ENCODE measurements at places on chromosomes 4 and X. TPM values are rescaled to one million over a fixed set of nuclear protein-coding genes. Genes with fewer than 3 reads are reported as not detected.
A peak's percentile ranks its signal among the peaks of the same experiment; 100 is the strongest.

DNA sequence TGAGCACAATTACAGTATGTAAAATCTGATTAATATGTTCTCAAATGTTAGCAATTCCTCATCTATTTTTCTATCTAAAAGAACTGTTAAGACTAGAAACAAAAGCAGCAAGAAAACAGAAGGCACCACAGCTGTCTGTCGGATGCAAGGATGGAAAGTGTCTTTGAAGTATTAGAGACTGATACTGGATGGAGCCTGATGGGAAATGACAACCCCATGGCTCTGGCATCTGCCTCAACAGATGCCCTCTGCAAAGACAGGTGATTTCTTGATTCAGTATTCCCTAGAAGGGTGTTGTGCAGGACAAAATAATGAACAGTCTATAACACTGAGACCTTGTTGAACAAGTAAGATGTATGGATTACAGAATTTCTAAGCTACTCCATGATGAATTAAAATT is 19.7 kb downstream of the LRCH2 start:
- no peak for DNase-seq

- no peak for DNase-seq
These were observed 867.6 kb upstream of the PCDH7 start for GRCh38 chr4:29852537-29852936.

- peak; percentile 5 for DNase-seq
These were observed 542 bp downstream of the RNF150 start for GRCh38 chr4:141132709-141133145.

GRCh38 chr4:128573781-128574508 is 235.6 kb upstream of the JADE1 start:
- DNase-seq = no peak

GRCh38 chr4:116515959-116516358 is 569.4 kb downstream of the TRAM1L1 start:
- no peak for DNase-seq

GRCh38 chr4:87843936-87844335 is 11.2 kb downstream of the MEPE start:
- DNase-seq = no peak

DNA sequence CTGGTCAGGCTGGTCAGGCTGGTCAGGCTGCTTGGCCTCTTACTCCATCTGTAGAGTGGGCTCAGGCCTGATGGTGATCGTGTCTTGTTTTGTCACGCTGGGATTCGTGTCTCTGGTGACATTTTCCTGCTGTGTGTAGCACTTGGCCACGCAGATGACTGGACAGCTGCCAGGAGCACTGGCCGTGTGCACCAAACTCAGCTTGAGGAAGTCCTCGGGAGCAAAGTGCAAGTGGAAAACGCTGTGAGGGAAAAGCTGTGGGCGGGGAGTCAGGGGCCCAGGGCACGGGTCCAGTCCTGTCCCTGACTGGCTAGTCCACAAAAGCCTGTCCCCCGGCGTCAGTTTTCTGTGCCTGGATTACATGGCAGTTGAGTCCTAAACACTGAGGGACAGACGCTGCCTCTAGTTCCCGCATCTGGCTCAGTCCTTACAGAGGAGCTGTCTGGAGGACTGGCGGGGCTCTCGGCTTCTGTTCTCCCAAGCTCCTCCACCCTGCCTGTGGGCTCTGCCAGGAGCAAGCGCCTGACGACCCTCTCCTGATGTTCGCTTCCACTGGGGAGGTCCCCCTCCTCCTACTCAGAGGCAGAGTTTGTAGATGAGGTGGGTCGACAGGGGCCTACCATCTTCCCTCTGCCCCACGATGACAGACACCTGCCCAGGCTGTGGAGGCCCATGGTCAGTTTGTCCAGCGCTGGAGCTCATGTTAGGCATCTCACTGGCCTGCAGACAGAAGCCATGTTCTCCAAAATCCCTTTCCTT is 35.9 kb upstream of the GRPEL1 start:
- peak; percentile 88 for DNase-seq

DNA sequence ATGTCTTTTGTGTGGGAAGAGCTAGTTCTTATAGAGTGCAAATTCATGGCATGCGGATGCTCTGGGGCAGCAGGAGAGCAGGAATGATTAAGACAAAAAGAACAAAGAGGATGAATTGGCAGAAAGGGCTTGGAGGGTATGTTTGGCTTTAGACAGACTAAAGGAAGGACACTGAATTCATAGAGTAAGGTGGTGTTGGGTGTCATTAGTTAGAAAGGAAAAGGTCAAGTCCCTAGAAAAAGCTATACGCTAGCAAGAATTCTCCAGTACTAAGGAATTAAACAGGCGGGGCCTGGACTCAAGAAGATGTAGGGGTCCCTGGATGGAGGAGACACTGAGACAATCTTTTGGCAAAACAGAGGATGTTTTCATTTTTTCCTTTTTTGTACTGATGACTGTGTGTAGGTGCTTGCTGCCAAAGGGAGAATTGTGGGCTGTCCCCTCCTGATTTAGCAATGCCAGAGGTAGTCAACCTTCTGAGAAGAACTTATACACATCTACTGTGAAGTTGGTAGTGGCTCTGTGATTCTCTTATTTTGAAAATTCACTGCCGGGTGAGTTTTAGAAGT is 391.0 kb downstream of the SPRY1 start:
- no peak for DNase-seq

GRCh38 chr4:40564815-40565483 is 64.7 kb downstream of the RBM47 start:
- no peak for DNase-seq

DNA sequence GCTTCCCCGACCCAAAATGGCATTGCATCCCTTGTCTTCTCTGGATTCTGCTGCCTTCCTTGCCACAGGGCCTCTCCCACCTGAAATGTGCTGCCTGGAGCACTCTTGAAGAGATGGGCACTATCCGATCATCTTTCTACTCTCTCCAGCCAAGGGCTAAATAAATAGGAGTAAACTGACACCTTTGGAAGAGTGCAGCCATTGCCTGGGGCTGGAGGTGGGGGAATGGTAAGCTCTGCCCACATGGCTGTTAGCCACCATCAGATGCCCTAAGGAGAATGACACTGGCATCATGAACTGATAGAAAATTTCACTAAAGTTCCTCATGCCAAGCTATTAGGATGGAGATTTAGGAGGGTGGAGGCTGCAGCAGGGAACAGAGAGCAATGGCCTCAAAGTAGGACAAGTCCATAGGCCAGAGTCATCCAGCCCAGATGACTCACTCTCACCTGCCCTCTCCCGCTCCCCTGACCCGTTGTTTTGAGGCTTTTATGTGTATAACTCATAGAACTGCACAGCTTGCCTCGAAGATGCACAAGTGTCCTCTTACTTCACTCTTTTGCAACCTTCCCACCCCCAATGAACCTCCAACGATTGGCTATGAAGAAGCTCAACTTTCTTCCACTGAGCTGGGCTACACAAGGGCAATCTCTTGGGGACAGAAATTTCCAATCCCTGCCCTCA is 822 bp upstream of the PFKFB1 start:
- DNase-seq = no peak

- DNase-seq = no peak
These were observed 2.6 kb downstream of the AMER1 start for GRCh38 chrX:64202808-64203325.

DNA sequence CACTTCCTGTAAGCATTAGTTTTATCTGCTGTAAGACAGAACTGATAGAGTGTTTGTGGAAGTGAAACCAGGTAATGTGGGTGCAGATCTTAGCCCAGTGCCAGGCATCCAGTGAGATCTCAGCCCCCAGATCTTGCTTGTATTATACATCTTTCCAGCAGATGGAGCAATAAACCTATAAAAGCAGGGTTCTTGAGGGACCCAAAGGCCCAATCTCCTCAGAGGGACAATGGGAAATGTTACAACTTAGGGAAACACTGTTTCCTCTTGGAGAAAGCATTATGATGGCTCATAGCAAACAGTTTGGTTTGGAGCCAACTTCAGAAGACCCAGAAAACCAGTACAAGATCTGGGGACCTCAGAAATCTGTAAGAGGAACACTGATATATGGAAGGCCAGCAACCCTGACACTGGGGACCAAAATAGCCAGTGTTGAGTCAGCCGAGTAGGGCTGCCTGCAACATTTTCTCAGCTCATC is 206.3 kb downstream of the SLC7A11 start:
- peak; percentile 26 for DNase-seq

DNA sequence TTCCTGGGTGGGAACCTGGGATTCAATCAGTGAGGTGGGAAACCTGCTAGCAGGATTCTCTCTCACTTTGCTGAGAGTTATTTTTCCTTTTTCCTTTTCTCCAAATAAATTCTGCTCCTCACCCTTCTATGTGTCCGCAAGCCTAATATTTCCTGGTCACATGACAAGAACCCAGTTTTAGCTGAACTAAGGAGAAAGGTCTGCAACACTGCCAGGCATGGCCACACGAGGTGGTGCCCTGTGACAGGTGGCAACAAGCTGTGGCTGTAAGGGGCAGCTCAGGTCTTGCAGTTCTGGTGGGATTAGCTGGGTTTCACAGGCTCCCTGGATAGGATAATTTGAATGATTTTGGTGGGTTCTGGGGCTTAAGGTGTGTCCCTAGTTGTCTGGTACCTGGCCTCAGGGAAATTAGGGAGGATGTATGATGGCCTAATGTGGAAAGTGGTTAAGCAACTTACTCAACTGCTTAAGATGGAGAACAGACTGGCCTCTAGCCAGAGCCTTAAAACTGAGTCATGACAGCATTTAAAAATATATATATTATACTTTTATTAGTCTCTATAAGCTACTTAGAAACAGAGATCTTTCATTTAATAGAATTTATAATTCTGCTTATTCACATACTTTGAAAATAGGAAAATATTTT is 215.0 kb downstream of the IL15 start:
- DNase-seq = no peak

DNA sequence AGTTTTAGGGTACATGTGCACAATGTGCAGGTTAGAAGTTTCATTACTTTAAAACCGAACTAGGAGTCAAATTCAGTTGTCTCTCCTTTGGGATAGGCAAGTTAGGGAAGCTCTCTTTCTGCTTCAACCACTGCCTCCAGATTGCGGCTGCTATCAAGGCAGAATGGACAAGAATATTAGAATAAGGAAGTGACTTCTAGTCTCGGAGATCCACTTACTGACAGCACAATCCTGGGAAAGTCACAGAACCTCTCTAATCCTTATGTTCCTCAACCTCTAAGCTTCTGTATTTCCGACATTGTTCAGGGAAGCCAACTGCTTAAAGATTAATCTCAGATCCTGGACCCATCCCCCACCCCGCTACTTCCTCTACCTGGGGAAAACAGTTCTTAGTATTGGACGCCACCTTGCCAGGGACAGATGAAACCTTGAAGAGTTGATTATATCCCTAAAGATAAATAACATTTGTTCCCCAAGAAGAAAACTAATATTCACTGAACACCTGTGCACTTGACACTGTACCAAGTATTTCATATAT is 2.1 kb downstream of the NUP62CL start:
- no peak for DNase-seq

- DNase-seq = no peak
These were observed 2582.2 kb downstream of the PCDH7 start for GRCh38 chr4:33302321-33302720.

DNA sequence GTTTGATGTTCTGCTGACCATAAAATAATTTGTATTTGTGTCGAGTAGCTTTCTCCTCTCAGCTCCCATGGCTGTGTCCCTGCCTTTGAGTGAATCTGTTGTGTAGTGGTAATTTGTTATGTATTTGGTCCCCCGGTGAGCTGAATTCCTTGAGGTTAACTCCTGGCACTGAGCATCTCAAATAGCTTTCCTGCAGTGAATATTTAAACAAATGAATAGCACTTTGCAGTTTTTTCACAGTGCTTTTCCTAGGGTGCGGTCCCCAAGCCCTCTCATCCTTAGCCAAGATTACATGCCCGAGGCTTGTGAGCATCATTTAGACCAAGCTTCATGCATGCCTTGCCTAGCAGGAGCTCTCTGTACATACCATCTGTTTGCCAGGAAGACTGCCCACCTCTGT is 74.2 kb downstream of the CLDN34 start:
- no peak for DNase-seq

GRCh38 chrX:5791721-5792120 is 436.9 kb downstream of the NLGN4X start:
- no peak for DNase-seq

GRCh38 chrX:72108666-72109065 is 23.0 kb downstream of the RTL5 start:
- no peak for DNase-seq

DNA sequence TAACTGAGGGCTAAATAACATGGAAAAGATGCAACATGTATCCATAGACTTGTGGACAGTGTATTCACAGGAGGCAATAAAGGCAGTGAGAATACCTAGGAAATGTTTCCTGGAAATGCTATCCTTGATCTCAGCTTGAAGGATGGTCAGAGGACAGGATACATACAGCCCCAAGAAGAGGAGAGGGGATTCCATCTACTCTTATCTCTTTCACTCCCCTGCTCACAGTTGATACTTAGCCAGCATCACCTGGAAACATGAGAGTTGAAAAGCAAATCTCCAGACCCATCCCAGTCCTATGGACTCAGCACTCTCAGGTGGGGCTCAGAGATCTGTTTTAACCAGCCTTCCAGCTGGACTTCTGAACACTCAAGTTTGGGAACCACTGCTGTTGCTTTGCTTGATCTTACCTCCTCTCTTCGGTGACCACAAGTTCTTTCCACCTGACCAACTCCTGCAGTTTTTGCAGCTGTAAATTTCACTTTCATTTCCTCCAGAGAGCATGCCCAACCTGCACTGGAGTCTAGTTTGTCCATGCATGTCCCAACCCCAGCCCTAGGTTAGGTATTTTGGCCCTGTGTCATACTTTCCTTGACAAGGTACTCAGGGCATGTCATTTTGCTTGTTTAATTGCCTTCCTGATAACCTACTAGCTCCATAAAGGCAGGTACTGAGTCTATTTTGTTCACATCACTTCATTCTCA is 10.4 kb downstream of the RELL1 start:
- no peak for DNase-seq

DNA sequence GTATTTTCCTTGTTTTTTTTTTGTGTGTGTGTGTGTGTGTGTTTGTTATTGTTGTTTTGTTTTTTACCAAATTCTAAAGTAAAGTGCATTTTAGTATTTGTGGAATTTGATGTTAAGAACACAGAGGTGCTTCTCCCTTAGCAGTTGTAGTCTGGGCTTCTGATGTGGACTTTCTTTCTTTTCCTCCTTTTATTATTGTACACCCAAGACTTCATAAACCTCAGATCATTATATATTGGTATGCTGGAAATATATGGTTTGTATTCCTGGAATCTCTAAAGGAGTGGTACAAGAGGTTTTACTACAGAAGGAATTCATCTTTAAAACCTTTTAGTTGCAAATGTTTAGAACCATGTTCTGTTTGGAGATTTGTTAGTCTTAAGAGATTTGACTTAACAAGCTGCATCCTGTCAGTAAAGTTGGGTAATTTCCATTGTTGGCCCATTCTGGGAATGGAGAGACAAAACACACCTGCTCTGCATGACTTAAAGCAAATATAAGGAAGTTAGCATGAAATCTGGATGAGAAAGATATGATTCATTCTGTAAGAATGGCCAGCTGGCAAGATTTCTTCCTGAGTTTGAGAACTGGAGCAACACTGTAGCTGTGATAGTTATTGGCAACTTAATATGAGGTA is 64.0 kb downstream of the SMAD1 start:
- DNase-seq = no peak

The BMX gene
- total RNA-seq = 5.4 TPM

The QRFPR gene
- not detected for total RNA-seq

The RIBC1 gene
- total RNA-seq = 0.76 TPM

The FAT4 gene
- 4.3 TPM for total RNA-seq

The GAK gene
- total RNA-seq = 244 TPM

The FGD1 gene
- total RNA-seq = 3.5 TPM

The BRS3 gene
- total RNA-seq = not detected

The TMEM271 gene
- not detected for total RNA-seq

The PKD2 gene
- 7.4 TPM for total RNA-seq

The EDA2R gene
- 1.9 TPM for total RNA-seq

The LRP2BP gene
- total RNA-seq = 1.3 TPM

The FRAS1 gene
- 9.3 TPM for total RNA-seq

Data from mucosa of descending colon (tissue), 3 donors.